ENCODE measurements at places on chromosomes 7 and 10.

DNA sequence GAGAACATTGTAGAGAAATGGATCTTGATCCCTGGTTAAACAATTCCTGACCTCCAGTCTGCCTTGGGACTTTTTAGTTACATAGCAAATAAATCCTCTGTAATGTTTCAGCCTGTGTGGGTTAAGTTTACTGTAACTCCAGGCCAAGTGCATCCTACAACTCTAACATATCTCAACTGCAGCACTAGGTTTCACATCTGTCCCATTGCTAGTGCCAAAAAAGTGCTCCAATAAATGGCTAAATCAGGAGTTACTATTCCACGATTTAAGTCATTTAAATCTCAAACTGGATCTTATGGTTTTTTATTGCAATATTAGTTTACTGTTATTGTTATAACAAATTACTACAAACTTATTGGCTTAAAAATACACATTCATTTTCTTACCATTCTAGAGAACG lies 479.6 kb downstream of the GPAM start:
- no peak for DNase-seq

DNA sequence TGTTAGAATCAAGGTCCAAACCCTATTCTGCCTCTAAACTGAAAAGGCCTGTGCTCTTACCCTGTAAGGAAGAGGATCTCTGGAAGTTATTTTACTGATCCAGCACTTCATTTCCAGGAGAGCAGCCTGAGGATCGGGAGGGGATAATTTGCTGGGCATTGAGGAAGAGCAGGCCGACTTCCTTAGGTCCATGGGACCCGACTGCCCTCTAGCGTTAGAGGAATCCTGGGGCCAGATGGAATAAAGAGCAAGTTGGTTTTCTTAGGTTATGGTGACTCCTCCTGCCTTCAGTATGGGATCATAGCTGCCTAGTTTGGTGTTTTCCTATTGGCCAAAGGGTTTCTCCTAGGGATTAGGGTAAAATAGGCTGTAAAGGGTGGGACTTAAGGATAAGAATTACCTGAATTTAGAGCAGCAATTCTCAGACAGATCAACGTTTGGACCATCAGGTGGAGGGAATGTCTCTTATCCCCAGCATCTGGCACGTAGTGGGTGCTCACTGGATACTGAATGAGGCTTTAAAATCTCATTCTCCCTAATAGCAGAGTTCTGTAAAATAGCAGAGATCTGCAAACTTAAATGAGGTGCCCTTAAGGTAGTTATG lies 40.0 kb upstream of the SORBS1 start:
- no peak for DNase-seq

DNA sequence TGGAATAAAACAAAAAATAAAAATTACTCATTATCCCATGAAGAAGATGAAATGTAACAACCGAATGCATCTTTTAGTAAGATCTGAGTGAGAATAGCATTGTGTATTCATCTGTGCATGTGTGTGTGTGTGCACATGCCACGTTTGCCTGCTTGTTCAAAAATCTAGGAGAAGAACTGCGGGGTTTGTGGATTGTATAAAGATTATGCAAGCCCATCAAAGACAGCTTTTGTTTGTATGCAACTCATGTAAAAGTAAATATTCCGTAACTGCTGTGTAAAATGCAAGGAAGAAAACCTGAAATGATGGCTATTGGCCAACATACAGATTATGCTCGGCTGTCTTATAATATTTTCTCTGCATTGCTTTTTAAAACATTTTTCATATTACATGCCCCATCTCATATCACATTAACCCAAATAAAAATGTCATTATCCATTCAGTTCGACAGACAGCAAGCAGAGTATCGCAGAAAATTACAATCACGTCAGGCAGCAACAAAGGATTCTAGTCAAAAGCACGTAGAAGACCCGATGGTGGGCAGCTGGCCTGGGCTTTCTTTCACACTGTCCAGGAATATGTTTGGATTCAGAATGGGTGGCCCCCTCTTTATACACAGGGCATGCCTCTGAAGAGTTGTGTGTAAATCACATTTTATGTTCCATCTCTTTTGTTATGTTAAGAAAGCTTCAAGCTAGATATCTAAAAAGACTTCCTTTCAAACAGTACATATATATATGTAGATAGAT lies 114.0 kb downstream of the PARP12 start:
- no peak for DNase-seq

- DNase-seq: no peak
These were observed 92.8 kb downstream of the LCOR start for GRCh38 chr10:96924861-96925260.

GRCh38 chr7:108012499-108013430 lies 9.8 kb upstream of the LAMB1 start:
- no peak for DNase-seq

GRCh38 chr7:2662273-2663120 lies 25.5 kb upstream of the AMZ1 start:
- no peak for DNase-seq

DNA sequence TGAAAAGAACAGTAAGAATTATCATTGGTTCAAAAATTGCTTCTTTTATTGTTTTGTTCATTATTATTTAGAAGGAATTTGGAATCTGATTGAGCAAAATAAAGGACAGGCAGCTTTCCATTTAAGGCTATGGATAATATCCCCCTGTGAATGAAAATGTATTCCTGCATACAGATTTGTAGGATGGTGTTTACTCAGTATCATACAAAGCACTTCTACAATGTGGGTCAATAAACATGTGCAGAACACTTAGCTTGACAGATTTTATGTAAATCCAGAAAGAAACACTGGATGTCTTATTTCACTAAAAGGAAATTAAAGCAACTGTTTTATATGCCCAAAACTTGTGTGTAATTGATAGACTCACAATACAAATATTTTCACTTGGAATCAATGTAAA lies 189.7 kb downstream of the THSD7A start:
- no peak for DNase-seq

DNA sequence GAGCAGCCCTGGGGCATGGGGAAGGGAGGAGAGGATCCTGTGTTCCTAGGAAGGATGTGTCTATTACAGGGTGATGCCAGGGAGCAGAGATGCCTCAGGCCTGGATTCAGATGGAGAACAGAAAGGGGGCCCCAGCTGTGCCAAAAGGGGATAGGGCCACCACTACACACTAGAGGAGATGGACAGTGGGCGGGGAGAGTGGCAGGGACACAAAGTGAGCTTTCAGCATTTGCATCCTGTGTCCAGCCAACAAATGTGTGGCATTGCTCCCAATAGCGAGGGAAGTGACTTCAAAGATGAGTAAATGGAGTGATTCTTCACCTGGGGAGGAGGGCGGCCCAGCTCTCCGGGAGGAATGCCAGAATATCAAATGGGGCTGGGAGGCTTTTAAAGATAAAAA lies 64.9 kb upstream of the WAPL start:
- DNase-seq: peak; percentile 41

DNA sequence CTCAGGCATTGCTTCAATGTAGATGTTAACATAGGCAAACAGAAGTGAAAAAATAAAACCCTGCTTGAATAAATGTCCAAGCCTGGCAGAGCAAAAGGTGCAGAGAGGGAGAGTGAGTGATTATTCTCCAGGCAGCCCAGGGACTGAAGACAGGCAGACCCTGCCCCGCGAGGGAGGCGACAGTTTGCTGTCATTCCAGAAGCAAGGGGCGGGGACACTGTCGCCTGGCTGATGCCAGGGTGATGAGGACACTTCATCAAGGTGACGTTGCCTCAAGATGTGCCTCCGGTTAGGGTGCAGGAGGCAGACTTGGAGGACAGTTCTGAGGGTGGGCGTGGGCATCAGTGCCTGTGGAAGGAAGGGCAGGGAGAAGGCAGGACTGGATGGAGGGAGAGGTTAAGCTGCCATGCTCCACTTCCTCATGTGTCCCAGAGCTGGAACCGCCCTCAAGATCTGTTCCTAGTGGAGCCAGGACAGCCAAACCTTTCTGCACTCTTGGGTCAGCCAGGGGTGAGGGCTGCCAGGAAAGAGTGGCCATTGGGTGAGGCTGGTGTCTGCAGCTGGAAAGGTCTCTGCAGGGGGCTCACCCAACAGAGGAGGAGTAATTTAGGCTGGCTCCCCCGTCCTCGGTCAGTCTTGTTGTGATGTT lies 560.5 kb upstream of the MKI67 start:
- no peak for DNase-seq

DNA sequence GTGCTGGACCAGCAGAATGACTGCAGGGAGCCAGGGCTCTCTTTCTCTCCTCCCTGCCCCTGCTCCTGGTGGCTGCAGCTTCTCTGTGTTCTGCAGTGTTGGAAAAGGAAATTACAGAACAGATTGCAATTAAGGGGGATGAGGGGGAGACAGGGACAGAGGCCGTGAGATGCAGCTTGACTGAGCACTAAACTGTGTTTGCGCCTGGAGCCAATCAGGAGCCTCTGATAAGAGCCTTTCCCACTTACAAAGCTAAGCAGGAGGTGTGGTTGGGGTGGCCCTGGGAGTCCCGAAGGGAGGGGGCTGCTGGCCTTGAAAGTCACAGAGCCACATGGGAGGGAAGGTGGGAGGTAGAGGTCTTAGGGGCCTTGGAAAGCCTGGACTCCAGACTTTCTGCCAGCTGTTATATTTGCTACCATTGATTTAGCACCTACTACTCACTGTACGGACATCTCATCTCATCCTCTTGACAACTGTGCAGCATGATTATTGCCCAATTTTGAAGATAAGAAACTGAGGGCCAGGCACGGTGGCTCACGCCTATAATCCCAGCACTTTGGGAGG lies 26.7 kb downstream of the TRIM8 start:
- no peak for DNase-seq

- no peak for DNase-seq
These were observed 8.9 kb downstream of the FOXI2 start for GRCh38 chr10:127745861-127746260.

DNA sequence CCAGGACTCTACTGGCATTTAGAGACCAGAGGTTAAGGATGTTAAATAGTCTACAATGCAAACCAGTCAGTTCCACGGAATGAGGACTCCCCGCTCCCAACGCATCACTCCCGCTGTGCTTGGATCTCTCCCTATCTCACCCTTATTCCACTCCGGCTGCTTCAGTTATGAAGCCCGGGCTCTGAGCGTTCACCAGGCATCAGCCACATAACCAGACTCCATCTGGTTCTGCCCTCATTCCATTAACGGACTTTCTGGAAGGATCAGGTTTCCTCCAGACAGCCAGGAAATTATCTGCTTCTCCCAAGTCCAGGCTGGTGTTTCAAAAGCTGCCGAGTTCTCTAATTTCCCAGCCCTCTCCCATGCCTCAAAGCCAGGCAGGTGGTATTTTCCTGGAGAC lies 499.3 kb downstream of the GLRX3 start:
- no peak for DNase-seq

GRCh38 chr7:121537031-121537430 lies 140.9 kb upstream of the FAM3C start:
- DNase-seq: no peak

DNA sequence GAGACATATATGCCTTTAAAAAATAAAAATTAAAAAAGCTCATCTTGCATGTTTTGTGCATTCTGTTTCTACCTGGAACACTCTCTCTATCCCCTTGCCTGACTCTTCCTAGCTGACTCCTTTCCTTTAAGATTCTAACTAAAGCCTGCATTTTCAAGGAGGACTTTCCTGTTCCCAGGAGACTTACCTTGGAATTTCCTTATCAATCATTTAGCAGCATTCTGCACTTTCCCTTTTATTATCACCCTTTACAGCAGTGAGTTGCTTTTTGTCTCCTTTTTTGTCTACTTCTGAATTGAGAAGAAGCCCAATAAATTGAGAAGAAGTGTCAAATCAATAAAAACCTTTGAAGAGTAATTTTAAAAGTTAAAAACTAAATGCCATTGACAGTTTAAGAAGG lies 142.2 kb upstream of the TMEM196 start:
- no peak for DNase-seq

DNA sequence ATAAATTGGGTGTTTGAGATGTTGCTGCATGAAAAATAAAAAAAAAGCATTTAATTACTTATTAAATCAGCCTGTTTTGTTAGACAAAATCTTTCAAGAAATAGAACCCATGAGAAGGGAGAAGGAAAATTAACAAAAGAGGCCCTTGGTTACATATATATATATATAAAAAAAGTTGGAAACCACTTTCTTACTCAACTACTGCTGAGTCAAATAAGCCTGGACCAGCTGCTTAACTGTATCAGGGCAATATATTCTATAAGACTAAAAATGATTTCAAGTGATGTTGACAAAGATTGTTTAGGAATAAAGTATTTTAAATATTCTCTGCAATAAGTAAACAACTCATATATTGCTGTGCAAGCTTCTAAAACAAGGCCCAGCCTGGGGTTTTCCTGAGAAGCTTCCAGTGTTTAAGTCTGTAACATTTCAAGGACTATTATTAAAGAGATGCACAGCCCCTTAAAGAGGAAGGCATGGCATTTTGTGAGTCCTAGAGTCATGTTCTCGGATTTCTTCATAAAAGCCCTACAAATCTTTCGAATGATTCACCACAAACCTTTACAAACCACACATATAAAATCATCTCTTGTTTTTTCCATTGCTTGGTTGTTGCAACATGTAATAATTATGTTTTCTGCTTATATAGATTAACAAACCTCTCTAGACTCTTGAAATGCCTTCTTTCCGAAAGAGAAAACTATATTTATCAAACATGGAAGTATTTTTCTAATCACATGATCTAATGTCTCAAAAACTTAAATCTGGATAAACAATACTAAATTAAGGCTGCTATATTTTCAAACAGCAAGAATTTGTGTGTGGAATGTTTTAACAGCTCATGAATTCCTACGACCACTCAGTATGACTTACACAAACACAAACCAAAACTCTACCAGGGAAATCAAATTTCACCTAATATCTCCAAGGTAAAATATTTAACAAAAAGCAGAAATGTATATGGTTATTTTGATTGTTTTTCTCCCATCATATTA lies 14.3 kb downstream of the JAZF1 start:
- DNase-seq: no peak

GRCh38 chr10:132069849-132070182 lies 4.1 kb downstream of the JAKMIP3 start:
- DNase-seq: no peak

GRCh38 chr10:132107949-132108877 lies 42.5 kb downstream of the JAKMIP3 start:
- DNase-seq: no peak

- no peak for DNase-seq
These were observed 161.6 kb downstream of the RTKN2 start for GRCh38 chr10:62106929-62107519.

- DNase-seq: no peak
These were observed 35.8 kb upstream of the NRF1 start for GRCh38 chr7:129575699-129576098.

GRCh38 chr10:480498-480927 lies 209.0 kb downstream of the DIP2C start:
- no peak for DNase-seq

GRCh38 chr7:8338206-8338605 lies 76.2 kb upstream of the ICA1 start:
- no peak for DNase-seq

All from ascending aorta (tissue), 2 donors.